Mucosa of descending colon (tissue), 3 donors: ENCODE measurements at places on chromosomes 13 and 19. TPM values are rescaled to one million over a fixed set of nuclear protein-coding genes. Genes with fewer than 3 reads are reported as not detected.

- DNase-seq, result no peak
Observed at GRCh38 chr13:98869408-98870090, 108.3 kb downstream of the DOCK9 start.

The PGLYRP1 gene
- total RNA-seq, result not detected

The CCL25 gene
- not detected for total RNA-seq

The MAST1 gene
- 1.2 TPM for total RNA-seq

DNA sequence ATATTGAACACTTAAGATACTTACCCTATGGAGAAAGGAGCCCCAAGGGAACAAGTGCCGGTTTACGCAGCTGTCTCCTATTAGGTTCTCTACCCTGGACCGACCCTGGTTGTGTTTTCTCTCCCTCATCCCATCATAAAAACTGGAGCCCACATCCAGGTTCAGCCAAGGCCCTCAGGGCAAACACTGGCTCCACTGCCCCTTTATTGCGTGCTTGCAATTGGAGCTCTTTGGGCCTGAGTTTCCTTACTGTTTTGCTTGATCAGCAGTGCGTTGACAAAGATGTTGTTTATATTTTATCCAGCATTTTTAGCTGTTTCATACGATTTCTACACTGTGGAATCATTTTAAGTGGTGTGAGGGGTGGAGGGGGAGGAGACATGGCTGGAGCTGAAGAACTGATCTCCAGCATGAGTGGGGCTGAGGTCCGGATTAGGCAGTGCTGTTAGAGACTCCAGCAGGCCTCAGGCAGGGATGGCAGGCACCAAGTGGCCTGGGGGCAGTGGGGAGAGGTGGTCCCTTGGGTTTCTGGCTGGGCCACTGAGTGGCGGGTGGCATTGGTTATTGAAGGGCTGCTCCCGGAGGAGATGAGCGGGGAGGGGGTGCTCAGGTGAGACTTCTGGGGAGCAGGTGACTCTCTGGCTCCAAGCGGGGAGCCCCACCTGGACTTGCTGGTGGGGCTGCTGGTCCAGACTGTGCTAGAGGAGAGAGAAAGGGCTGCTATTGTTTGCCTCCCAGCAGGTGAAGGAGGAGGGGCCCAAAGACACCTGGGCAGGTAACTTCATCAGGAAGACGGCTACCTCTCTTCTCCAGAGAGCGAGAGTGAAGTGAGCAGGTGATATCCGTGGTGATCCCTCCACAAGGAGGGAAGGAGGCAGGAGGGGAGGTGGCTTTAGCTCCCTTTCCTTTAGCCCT lies 62.4 kb upstream of the RNF113B start:
- no peak for DNase-seq

GRCh38 chr19:42634409-42635232 lies 39.9 kb upstream of the CEACAM8 start:
- peak; percentile 41 for DNase-seq

DNA sequence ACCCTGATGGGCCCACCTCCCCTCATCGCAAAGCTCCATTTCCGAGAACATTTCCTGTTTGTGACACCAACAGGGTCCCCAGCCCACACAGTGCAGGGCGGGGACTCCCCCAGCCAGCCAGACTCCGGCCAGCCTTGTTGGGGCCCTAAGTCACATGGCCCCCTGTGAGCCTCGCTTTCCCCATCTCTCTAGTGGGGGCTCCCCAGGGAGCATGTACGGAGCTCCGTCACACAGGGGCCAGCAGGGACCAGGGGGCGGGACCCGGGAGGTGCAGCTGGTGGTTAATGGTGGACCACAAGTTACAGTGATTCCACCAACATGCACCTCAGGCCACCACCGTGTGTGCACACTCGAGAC lies 1.7 kb downstream of the TBXA2R start:
- no peak for DNase-seq

GRCh38 chr13:113500530-113501265 lies 10.2 kb upstream of the DCUN1D2 start:
- DNase-seq, result no peak

GRCh38 chr19:55348317-55349034 lies 6.0 kb downstream of the COX6B2 start:
- no peak for DNase-seq

The CGB2 gene
- total RNA-seq, result not detected

DNA sequence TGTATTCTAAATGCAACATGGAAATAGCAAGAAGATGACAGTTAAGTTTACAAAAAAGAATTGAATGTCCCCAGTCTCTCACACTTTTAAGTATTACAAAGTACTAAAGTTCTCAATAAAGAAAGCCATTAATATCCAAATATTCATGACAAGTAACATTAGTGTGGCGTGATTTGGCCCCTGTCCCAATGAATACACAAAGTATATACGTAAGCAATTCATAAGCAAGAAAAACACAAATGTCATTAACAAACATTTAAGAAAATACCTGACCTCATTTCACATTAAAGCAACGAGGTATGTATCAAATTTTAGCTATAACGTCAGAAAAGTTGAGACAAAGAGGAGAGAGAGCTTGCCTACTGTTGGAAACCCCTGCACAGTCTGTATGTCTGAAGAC lies 241.9 kb upstream of the IRS2 start:
- DNase-seq, result no peak

DNA sequence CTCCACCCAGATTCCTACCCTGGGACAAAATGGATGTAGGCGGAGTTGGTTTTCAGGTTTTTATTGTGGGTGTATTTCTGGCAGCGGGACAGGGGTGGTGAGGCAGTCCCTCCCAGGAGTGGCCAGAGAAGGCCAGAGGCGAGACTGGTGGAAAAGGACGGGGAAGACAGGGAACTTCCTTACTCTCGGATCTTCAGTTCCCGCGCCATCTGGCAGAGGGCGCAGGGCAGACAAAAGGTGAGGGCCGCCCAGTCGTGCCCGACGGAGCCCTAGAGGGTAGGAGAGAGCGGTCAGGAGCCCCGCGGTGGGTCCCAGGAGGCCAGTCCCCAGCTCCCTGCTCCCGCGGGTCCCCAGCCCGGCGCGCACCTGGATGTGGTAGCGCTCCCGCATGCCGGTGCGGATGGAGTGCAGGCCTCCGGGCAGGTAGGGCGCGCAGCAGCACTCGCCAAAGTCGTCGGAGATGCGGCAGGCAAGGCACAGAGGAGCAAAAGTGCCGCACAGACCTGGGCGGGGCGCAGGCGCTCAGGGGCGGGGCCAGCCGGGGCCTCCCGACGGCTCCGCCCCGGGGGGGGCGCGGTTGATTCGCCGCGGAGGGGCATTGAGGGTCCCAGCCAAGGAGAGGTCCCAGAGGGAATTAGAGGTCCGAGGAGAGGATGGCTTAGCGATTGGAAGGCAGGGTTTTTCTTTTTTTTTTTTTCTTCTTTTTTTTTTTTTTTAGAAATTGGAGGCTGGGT lies 3.0 kb downstream of the CNFN start:
- peak; percentile 84 for DNase-seq

The GZMM gene
- total RNA-seq, result 1.4 TPM

DNA sequence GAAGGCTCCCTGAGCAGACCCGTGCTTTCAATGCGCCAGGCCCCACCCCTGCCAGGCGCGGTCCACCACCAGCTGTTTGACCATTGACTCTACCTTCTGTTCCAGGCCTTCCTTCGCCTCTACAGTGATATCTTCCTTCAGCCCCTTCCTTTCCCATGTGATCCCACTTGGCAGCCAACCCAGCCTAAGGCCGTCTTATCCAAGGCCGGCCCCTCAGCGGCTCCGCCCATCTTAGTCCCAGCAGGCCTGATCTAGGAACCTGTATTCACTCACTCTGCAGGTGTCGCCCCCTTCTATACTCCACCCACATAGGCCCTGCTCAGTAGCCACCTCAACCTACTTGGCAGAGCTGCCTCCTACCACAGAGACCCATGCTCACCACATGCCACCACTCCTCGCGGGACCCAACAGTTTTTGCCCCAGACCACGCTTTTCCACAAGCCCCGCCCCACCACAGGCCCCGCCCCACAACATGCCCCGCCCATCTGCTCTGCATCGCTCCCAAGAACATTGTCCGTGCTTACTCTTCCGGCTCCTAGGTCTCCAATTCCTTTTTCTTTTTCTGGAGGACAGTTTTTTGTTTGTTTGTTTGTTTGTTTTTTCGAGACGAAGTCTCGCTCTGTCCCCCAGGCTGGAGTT lies 2.9 kb downstream of the RASIP1 start:
- DNase-seq, result no peak

The SYNGR4 gene
- not detected for total RNA-seq

DNA sequence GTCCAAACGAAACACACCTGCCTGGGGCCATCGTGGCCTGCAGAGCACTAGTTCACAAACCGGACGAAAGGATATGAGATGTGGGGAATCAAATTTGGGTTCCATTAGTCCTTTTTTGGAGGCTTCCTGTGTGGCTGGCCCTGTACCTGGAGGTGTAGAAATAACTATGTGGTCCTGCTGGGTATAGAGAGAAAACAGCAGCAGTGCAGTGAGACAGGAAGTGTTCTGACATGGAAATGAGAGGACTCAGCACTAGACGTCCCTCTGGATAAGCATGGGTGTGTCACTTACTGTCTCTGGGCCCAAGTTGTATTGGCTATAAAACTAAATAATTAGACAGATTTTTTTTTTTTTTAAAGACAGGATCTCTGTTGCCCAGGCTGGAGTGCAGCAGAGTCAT lies 12.3 kb downstream of the KDELR1 start:
- DNase-seq, result no peak

DNA sequence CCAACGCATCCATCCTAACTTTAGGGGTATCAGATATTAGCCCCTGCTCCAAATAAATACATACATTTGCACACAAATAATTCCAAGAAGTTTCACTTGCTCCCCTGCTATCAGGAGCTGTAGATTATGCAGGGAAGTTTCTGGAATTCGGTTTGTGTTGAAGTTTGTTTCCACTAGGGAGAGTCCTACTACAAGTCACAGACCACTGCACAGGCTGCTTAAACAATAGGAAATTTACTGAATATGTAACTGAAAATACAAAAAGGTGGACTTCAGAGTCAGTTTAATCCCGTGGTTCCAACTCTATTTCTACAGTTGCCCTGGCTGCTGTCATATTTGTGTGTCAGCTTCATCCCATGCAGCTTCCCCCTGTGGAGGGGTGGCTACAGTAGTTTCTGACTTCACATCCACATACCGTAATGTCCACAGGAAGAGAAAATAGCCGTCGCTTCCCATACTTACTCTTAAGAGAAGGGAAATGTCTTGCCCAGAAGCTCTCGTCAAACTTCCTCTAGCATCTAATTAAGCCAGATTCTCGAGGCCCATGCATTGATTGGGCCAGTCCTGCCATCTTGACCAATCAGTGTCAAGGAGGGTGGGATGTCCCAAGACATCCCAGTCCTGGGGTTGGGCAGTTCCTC lies 286.6 kb downstream of the COG6 start:
- DNase-seq, result no peak

DNA sequence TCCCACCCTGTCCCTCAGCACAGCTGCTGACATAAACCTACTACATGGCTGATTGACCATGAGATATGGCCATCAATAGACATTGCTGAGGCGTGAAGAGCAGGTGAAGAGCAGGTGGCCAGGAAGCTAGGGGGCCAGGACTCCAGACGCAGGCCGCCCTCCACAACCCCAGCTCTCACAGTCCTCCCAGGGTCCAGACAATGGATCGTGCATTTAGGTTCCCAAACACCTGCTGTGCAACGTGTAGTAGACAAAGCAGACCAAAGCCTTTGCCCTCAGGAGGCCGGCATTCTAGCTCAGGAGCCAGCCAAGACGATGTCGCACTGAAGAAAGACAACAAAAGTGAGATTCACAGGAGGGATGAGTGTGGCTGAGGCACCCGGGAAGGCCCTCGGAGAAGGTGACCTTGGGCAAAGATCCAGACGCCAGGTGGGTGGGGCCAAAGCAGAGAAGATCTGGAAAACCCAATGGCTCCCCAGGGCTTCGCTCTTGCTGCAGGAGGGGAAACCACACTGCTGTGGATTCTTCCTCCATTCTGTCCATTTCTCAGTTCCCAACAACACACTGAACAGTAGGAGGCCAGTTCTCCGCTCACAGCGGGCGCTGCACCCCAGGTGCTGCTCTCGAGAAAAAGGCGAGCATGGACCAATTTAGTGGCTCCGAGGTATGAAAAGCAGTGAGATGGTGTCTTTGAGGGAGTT lies 1.4 kb downstream of the FFAR1 start:
- DNase-seq, result peak; percentile 18

The METTL21C gene
- not detected for total RNA-seq

The IFI30 gene
- total RNA-seq, result 49.4 TPM

DNA sequence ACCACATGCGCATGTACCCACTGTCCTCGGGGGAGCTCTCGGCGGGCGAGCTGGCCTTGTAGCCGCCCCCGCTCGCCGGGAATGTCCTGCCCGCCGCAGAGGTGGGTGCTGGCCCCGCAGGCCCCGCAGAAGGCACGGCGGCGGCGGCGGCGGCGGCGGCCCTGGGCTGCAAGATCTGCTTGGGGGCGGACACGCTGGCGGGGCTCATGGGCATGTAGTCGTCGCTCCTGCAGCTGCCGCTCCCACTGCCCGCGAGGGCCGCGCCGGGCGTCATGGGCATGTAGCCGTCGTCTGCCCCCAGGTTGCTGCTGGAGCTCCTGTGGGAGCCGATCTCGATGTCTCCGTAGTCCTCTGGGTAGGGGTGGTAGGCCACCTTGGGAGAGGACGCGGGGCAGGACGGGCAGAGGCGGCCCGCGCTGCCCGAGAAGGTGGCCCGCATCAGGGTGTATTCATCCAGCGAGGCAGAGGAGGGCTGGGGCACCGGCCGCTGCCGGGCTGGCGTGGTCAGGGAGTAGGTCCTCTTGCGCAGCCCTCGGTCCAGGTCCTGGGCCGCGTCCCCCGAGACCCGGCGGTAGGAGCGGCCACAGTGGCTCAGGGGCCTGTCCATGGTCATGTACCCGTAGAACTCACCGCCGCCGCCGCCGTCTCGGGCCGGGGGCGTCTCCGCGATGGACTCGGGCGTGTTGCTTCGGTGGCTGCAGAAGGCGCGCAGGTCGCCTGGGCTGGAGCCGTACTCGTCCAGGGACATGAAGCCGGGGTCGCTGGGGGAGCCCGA lies 2.4 kb downstream of the IRS2 start:
- DNase-seq, result peak; percentile 38

The NLRP4 gene
- not detected for total RNA-seq
